Vagina (tissue), 2 donors: ENCODE measurements at places on chromosomes 12 and 14.

DNA sequence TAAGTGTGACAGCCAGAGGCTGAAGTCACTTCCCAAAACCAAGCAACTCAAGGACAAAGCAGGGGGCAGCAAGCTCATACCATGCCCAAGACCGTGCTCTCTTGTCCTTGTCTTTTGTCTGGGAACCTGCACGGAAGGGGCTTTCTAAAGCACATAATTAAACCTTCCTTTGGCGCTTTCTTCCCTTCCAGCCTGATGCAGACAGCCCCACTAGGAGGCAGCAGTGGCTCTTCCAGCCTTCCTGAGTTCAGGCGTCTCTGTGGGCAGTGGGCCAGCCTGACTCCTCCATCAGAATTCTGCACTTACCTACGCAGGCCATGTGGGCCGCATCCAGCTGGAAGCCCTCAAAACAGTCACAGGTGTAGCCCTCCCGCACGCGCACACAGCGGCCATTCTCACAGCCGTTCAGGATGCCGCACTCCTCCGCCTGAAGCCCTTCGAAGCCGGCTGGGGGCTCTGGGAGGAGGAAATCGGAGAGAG, 7.6 kb downstream of the ISCA2 start:
- no peak for DNase-seq

GRCh38 chr12:112199136-112199535, 73.8 kb downstream of the TRAFD1 start:
- no peak for DNase-seq

DNA sequence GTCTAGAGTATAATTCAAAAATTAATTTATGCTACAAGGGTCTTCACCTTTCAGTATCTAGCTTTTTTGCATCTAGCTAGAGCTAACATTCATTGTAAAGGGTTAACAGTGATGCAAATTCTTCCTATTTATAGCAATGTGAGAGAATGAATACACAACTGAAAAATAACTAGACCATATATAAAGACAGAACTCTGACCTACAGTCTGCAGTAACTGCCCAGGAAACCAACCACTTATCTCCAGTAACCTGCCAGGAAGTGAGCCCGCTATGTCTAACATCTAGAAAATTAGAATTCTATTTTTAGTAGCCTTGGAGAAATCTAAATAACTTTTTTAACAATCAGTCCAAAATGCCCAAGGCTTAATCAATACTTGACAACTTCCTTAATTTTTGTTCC, 1021.9 kb downstream of the LRFN5 start:
- DNase-seq: no peak

GRCh38 chr14:105547741-105548169, 21.4 kb downstream of the TMEM121 start:
- no peak for DNase-seq

DNA sequence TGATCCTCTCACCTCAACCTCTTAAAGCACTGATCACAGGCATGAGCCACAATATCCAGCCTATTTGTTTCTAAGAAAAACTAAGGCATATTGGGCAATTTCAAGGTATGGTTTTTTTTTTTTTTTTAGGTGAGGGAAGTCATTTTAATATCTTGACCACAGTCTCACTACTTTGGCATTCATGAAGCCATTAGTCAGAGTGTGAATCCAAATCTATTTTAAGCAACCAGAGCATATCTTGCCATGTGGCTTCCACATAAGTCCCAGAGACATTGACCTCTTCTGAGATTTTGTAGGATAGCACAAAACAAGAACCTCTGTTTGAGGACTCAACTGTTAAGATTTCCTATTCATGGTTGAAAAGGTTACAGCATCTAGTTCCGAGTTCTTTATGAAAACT, 130.3 kb upstream of the RBM19 start:
- DNase-seq: no peak

- no peak for DNase-seq
Measured at GRCh38 chr12:52372216-52373154, 5.2 kb upstream of the KRT85 start.

DNA sequence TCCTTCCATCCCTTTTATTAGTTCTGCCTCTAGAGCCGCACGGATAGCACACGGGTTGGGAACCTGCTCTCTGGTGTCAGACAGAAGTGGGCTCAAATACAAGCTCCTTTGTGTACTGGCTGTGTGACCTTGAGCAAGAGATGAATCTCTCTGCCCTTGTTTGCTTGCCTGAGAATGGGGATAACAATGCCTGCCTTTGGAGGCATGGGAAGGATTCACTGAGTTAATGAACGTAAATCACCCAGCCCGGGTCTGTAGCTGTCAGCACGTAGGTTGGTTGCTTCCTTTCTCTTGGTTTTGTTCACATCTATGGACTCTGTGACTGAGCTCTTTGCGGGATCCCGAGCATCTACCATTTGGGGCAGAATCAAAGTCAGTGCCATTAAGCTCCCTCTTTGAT, 79.3 kb upstream of the NRXN3 start:
- no peak for DNase-seq

DNA sequence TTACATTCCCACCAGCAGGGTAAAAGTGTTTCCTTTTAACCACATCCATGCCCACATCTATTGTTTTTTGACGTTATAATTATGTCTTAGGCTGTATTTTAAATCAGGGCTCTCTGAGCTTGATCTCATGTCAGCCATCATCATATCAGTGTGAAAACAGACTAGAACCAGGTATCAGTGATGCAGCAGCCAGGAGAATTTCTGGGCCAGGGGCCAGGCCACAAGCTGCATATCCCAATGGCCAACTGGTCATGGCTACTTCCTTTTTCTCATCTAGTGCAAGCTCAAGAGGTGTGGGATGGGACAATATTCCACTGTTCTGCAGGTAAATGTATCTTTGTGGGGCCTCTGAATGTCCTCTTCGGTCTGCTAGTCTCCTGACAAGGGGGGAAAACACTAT, 125.1 kb downstream of the CRADD start:
- no peak for DNase-seq

DNA sequence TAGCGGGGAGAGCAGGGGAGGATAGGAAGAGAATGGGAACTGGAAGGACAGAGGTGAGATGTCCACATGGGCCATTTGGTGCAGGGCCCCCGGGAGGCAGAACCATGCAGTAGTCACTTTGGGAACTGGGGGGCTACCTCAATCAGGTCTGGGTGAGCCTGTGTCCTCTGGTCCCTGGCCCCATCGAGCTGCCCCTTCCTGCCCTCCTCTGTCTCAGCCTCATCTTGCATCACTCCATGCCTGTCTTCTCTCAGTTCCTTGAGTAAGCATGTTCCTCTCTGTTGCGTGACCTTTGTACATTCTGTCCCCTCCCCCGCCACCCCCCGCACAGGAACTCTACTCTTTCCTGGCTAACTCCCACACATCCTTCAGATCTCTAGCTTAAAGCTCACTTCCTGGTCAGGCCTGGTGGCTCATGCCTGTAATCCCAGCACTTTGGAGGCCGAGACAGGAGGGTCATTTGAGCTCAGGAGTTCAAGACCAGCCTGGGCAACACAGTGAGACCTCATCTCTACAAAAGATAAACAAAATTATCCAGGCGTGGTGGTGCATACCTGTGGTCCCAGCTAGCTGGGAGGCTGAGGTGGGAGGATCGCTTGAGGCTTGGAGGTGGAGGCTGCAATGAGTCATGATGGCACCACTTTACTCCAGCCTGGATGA, 23.2 kb downstream of the FOS start:
- DNase-seq: no peak

- DNase-seq: no peak
Measured at GRCh38 chr14:94787092-94787491, 17.2 kb upstream of the GSC start.

- DNase-seq: no peak
Measured at GRCh38 chr12:113088037-113088436, 31.5 kb downstream of the DTX1 start.

GRCh38 chr14:33386140-33386539, 447.5 kb downstream of the NPAS3 start:
- no peak for DNase-seq

GRCh38 chr14:68379510-68380328, 413.1 kb downstream of the ZFP36L1 start:
- DNase-seq: no peak

DNA sequence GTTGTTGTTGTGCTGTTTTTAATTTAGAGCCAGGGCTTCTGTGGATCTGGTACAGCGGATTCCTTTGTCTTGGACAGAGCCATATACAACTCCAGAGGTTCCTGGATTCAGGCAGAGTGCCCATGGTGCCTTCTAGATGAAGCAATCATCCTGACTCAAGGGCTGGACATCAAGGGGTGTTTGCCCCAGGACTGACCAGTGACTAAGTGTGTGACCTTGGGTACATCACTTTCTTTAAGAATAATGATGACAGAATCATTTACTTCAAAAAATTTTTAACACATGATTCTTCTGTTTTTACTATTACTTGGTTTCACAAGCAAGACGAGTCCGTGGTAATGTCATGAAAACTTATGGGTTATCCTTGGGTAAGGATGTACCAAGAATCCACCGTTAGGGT, 397.3 kb downstream of the ZFP36L1 start:
- DNase-seq: no peak

DNA sequence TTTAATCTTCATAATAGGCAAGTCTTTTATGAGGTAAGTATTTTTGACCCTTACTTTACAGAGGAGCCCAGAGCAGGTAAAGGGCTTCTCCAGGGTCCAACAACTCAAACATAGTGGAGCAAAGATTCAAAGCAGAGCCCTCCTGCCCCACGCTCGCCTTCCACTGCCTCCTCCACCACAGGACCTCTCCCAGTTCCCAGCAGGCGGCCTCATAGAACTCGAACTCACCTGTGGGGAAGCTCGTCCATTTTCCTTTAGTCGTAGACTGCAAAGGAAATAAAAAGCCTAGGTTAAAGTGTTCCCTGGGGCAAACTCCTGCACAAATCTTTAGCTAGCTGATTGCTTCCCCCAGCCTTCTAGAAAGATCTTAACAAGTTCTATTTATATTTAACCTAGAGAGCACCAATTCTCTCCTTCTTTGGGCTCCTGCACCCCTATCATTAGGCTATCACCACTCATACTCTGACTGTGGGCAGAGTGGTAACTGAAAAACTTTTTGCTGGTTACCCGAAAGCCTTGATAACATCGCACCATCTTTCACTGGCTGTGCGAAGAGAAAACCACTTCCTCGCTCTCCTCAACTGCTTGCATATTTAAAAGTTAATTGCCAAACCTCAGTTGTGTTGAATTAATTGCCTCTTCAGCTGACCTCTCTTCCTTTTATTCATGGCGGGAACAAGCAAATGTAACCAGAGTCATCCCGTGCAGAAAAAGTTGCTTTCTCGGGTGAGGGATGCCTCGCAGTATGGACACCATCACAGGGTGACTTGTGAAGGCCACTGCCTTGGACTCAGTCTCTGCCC, 299.6 kb downstream of the DPF3 start:
- DNase-seq: no peak

GRCh38 chr14:90045616-90046015, 16.2 kb upstream of the KCNK13 start:
- DNase-seq: no peak

DNA sequence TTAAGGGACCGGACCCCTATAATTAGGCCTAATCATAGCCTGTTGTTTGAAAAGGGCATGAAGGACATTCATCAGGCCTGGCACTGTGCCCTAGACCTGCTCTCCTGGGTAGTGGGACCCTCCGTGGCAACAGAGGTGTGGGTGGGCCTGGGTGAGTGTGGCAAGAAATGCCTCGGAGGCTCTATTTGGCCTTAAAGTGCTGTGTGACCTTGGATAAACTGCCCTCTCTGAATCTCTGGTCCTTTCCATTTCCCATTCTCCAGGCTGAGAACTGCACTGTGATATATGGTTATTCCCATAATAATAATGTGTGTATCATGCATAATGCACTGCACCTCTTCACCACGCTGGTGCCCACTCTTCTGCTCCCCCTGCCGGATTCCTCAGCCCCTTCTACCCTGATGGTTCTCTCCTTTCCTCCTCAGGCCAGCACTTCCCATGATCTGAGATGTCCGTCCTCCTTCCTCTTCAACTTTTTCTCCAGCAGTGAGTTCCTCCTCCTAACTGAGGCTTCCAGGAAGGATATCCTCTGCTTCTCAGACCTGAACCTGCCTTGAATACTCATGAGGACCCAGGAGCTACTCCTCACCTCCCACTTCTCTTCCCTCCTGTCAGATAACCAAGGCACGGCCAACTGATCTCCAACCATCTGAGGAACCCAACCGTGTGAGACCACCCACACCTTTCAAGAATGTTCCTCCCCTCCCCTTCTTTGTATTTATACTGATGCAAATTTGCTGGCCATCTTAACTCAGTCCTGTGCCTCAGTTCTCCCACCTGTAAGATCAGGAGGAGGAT, 111.0 kb upstream of the PZP start:
- DNase-seq: no peak

DNA sequence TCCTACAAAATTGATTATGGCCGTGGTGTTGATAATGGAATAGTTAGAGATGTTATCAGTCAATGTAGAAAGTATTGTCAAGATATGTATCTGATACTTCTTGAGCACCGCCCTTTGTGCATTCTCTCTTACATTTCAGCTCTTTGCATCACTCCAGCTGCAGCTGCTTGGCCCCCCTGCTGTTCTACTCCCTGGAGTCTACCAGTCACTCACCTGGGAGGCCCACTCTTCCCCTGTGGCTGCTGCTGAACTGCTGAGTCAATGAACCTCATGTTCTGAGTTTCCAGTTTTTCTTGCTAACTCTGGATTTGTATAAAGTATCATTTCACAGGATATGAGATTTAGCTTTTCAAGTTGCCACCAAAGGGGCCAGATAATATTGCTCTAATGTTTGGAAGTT, 312.8 kb upstream of the SLC16A7 start:
- no peak for DNase-seq

DNA sequence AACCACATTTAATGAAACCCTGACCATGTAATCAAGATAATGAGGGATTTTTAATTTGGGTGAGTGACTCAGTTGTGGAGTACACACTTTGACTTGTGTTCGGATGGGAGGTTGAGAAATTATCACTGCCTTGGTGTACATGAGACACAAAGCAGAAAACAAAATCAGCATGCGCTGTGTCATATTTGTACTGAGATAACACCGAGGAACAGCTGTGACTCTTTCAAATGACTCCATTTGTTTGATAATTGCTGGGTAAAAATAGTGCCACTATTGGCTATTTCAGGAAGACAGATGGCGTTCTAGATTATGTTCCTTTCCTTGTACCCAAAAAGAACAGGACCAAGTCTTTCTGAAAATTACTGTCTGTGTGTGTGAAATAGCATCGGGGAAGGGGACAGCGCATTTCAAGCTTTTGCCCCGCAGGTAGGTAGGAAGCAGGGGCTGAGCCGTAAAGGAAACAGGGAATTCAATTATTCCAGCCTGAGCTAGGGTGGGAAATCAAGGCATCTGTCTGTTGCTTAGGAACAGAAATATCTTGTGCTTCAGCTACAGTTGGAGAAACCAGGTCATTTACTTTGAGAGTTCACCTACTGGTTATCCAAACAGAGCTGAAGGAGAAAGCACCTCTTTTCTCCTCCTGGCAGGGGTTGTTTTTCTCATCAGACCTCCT, 114.3 kb downstream of the SNAPC1 start:
- no peak for DNase-seq

DNA sequence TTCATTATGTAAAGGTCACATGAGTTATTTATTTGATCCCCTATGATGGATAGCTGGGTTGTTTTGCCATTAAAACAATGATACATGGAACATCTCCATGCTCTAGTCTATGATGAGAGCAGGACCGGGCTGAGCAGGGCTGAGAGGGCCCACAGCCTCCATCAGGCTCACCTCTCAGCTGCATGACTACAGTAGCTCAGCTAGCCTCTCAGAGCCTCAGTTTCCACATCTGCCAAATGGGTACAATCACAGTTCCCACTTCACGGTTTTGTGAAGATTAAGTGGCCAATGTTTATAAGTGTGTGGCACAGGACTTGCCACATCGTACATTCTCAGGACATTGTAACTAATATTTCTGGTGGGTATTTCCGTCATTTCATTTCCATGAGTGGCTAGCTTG, 19.9 kb upstream of the MYL2 start:
- DNase-seq: no peak
